Stimulated activated CD4-positive, alpha-beta T cell treated with anti-CD3 and anti-CD28 coated beads, Interleukin-1b, Interleukin-23, amount 100 ng/mL, for 1 hour (primary cell): ENCODE measurements at places on chromosomes 5 and 9.

- DNase-seq = no peak
Observed at GRCh38 chr5:159198063-159199036, 11.0 kb downstream of the RNF145 start.

GRCh38 chr5:143506836-143507552 lies 103.5 kb upstream of the NR3C1 start:
- DNase-seq = no peak

DNA sequence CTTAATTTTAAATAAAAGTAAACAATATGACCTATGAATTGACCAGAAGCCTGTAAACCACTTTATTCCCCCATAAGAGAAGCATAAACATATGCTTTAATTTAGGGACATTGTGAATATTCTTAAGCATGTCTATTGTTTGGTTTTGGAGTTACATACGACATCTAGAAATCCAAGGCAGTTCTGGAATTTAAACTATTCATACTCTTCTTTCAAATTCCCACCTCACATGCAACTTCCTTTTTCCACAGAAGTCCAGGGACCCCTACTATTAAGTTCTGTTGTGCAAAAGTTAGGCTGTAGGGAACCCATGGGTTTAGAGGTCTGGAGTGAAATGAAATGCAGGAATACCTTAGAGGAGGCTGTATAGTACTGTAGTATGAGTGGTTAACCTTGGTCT lies 2.1 kb downstream of the RIC1 start:
- no peak for DNase-seq

DNA sequence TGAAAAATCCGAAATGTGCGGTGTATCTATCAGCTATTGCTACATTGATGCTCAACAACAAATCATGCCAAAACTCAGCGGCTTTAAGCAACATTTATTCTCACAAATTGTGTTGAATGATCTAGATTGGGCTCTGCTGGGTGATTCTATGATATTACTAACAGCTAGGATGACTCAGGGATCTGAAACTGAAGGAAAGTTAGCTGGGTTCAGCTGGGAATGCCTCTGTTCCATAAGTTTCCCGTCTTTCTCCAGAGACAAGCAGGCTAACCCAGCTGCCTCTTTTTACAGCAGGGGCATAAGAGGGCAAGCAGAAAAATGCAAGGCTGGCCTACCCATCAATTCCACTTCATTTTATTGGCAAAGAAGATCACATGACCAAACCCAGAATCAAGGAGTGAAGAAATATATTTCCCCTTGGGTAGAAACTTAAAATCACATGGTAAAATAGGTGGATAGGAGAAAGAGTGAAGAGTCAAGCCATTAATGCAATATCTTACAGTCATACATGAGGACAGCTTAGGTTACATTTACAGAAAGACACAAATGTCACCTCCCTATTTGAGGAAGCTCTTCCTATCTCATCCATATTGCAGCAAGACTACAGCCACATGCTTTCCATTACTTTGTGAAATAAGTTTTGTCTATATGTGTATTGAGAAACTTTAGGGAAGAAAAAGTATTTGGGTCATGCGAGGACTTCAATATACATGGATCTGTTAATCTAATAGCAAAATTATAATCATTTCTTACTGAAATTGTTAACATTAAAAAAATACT lies 30.8 kb downstream of the IL7R start:
- DNase-seq = no peak

- DNase-seq = no peak
Observed at GRCh38 chr5:62575489-62575888, 3.1 kb upstream of the LRRC70 start.

DNA sequence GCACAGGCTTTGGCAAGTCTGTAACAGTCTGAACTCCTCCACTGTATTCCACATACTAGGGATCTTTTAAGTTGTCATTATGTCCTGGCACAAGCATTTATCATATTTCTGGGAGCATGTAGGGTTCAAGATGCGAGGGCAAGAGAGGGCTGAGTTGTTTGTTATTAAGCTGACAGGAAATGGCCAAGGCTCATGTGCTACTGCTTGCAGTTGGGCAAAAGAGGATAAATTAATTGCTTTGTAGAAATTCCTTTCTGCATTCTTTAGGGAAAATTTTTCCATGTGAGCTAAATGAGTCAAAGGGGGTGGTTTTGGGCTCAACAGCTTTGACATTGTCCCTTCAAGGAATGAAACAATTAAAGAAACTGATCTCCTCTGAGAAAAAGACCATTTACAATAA lies 35.4 kb downstream of the DOCK8 start:
- DNase-seq = no peak

GRCh38 chr5:44935871-44936270 lies 127.1 kb downstream of the MRPS30 start:
- DNase-seq = no peak

- DNase-seq = no peak
Observed at GRCh38 chr5:33048315-33048714, 337.2 kb downstream of the NPR3 start.

DNA sequence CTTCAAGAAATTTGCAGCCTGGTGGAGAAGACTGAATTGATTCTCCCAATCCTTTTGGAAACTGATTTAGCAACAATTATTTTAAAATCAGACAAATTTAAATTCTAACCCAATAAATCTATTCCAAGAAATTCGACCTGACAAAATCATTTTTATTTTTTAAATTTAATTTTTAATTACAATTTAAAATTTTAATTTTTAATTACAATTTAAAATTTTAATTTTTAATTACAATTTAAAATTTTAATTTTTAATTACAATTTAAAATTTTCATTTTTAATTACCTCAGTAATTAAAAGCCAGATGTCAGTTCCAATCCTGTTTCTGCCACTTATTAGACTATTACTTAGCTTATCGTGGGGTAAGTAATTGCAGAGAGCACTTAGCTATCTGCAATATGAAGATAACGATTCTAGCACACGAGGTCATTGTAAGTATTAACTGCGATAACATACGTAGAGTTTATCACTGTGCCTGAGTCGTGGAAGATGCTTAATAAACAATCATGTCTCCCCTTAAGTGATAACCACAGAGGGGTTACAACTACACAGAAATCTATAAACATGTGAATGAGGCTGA lies 346.4 kb upstream of the SLC24A2 start:
- DNase-seq = no peak

- DNase-seq = no peak
Observed at GRCh38 chr5:45642370-45642769, 53.8 kb downstream of the HCN1 start.

GRCh38 chr5:172726966-172727365 lies 44.0 kb downstream of the DUSP1 start:
- no peak for DNase-seq

- DNase-seq = no peak
Observed at GRCh38 chr9:129242191-129242941, 64.3 kb upstream of the IER5L start.
